ENCODE measurements at places on chromosomes 5 and 9.

GRCh38 chr9:131709771-131710431 is 30.0 kb downstream of the RAPGEF1 start:
- DNase-seq = peak; percentile 25

GRCh38 chr9:120490888-120491595 is 88.9 kb downstream of the CDK5RAP2 start:
- no peak for DNase-seq

- no peak for DNase-seq
Observed at GRCh38 chr5:17190242-17190778, 27.1 kb upstream of the BASP1 start.

GRCh38 chr9:135908093-135908753 is 877 bp upstream of the CAMSAP1 start:
- DNase-seq = no peak

DNA sequence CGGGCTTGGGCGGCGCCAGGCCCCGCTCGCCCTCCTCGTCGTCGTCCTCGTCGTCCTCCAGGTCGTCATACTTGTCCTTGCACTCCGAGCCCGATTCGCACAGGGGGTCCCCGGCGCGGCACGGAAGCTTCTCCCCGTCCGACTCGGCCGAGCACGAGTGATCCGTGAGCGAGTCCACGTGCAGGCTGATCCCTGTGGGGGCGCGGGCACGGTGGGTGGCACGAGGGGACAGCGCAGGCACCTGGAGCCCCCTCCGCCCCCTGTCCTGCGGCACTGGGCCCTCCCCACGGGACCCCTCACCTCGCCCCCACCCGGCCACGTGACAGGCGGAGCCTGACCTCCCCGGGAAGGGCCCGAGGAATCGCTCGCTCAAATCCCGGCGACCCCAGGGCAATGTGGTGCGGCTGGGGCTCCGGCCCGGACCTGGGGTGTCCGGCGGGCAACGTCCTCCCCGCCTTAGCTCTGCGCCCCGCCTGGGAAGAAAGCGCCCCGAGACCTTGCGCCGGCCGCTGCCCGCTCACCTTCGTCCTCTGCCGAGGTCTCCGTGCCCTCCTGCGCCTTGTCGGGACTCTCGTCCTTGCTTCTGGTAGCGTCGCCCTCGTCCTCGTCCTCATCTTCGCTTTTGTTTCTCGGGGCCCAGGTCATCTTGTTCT is 2.5 kb downstream of the IRX2 start:
- DNase-seq = no peak

DNA sequence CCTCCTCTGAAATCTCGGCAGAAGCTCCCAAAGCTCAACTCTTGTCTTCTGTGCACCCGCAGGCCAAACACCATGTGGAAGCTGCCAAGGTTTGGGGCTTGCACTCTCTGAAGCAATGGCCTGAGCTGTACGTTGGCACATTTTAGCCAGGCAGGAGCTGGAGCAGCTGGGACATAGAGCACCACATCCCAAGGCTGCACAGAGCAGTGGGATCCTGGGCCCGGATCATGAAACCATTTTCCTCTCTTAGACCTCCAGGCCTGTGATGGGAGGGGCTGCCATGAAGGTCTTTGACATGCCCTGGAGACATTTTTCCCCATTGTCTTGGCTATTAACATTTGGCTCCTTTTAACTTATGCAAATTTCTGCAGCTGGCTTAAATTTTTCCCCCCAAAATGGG is 567.1 kb upstream of the ZNF608 start:
- no peak for DNase-seq

DNA sequence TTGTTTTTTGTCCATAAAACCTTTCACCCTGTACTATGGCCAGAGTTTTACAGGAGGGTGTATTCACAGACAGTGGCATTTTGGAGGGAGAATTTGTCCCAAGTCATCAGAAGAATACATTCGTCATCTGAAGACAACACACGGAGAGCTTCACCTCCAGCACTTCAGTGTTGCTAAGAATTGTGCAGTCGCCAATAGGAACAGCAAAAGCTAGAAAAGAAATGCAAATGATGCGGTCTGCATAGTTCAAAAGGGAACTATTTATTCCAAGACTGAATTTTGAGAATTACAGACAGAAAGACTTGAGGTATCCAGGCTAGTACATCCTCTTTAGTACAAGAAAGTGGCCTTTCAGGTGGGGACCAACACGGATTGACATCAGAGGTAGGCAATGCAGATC is 399.2 kb upstream of the KIF2A start:
- DNase-seq = no peak

DNA sequence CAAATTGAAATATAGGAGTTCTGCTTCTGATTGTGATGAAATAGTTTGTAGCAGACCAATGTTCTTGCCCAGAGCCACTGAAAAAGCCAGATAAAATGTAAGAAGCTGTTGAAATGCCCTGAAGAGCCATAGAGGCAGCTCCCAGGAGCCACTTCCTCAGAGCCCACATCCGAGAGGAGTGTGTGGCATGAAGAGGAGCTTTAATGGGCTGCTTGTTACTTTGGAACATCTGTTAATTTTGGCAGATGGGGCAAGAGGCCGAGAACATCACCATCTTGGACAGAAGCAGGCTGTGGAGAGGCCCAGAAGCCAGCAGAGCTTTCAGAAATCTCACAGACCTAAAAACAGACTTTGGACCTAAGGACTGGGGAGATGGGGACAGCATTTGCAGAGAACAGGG is 370.8 kb downstream of the GADD45G start:
- no peak for DNase-seq

GRCh38 chr5:59767681-59768151 is 125.8 kb downstream of the PDE4D start:
- DNase-seq = no peak

DNA sequence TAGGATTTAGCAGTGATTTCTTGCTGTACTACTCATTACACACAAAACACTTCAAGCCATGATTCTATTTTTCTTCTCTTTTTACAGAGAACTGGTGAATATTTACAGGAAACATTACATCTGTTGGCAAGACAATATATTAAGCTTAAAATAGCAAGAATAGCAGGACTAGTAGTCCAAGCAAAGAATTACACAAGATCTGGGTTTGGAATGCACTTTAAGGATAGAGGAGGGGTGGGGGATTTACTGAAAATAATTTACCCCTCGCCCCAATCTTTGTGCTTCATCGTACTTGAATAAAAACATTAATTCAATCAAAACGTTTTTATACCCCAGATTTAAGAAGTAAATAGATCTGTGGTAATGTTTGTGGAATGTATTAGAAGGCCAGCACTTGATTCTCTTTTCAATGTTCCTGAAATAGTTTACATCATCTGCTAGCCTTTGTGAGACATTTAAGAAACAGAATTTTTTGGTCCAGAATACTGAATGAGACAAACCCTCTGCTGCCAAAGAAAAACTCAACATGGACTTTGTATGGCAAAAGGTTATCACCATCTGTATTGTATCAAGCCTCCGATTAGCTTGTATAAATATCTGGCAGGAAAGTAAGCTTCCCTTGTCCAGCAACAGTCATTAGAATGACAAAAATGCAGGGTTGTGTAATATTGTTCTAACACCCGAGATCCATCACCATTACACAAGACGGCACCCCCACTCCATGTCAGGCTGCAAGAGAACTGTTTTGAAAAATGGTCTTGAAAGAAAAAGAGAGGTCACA is 23.8 kb downstream of the SVEP1 start:
- peak; percentile 86 for DNase-seq

- no peak for DNase-seq
Observed at GRCh38 chr9:121686930-121687541, 35.6 kb downstream of the DAB2IP start.

GRCh38 chr9:81686614-81687520 is 2.5 kb downstream of the TLE1 start:
- DNase-seq = no peak

GRCh38 chr9:79610019-79610631 is 38.4 kb downstream of the TLE4 start:
- DNase-seq = peak; percentile 81

DNA sequence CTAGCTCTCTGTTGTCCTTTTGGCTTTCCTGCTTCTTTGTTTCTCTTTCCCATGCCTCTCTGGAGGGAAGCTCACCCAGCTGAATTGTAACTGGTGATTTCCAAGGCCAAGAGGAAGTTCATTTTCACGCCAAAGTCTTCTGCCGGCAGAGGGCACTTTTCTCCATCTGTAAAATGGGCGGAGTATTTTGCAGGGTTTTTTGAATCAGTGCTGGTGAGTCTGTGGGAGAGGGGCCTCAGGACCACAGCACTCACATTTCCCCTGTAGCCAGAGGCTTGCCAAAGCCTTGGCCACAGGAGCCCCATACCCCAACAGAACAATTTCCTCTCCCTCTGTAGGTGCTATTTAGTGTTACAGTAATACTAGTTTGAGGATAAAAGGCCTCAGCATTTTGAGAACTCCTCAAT is 42.3 kb upstream of the MATR3 start:
- DNase-seq = no peak

- DNase-seq = no peak
Observed at GRCh38 chr5:131746423-131746822, 50.4 kb downstream of the FNIP1 start.

DNA sequence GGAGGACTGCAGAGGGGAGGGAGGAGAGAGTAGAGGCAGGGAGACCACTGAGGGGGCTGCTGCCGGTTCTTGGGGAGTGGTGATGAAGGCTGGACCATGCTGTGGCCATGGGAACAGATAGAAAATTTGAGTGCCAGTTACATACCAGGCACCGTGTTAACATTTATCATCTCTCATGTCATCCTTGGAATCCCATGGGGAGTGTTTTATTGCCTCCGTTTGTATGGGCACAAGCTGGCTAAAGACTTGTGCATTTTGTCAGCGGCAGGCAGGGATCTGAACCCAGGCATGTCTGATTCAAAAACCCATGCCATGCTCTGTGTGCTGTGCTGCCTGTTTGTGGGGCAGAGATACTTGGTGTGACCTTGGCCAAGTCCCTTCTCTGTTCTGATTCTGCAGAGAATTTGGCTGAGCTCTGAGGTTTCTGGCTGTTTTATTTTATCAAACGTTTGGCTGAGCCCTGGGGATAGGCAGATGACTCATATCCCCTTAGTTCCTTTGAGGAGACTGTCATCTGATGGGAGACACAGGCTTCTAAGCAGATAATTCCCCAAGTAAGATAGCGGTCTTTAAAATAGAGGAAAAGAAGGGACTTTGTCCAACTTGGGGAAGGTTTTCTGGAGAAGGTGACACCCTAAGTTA is 22.2 kb downstream of the COL27A1 start:
- DNase-seq = no peak

DNA sequence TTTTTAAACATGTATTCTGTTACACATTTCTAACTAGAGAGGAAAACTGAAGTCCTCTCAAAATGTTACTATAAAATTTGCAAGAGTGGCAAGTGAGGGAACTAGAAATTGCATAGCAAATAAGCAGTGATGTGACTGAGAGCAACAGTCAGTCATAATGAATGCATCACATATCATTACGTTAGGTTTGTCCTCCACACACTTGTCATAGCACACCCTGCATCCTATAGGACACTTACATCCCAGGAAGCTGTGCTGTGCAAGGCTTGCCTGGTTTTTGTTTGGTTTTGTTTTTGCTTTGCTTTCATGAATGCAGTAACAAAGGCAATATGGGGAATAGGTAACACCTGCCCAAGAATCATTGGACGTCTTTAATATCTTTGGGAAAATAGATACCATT is 10.8 kb downstream of the NFIB start:
- DNase-seq = no peak

- no peak for DNase-seq
Observed at GRCh38 chr5:150604010-150604409, 36.5 kb upstream of the SYNPO start.

DNA sequence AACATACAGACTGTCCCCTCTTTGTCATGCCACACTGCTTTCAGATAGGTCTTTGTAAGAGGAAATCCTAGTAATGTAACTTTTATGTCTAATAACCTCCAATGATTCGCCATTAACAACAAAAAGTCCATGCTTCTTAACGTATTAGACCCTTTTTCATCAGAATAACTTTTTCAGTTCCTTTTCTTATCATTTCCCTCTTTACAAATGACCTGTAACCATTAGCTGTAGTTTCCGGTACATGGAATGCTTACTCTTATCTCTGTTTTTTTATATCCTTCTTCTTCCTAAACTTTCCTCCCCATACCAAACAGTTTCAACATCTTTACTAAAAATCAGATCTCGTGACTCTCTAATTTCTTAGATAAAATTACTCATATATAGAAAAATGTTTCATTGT is 268.9 kb upstream of the TYRP1 start:
- no peak for DNase-seq

DNA sequence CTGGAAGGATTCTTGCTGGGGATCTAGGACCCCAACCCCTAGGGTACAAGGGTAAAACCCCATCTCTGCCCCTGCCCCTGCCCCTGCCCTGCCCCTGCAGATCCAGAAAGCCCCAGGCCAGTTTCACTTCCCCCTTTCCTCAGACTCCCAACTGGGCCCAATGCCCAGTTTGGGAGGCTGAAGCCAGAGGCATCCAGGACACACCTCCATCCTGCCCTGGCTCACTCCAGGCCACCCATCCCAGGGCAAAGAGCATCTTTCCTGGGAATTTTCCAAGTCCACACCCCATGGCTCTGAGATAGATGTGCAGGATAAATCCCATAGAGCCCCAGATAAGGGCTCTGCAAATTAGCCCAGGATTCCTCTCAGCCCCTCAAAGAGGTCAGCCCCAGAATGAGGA is 17.4 kb downstream of the CNTFR start:
- no peak for DNase-seq

DNA sequence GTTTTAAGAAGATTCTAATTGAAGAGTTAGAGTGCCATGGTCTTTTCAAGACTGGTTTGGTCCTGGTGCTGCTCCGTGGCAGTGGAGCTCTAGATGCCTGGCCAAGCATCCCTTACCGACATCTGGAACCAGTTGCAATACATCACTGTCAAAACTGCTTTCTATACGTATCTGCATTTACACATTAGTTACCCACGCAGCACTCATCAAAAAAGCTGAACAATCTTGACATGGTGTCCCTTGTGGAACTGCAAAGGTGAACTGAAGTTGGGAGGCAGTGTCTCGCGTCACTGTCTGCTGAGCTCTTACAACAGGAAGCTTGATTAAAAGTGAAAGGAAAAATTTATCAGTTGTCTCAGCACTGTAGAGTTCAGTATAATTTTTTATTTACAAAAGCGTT is 82.6 kb downstream of the PBX3 start:
- no peak for DNase-seq

GRCh38 chr5:90020575-90021538 is 388.7 kb downstream of the CETN3 start:
- peak; percentile 29 for DNase-seq

DNA sequence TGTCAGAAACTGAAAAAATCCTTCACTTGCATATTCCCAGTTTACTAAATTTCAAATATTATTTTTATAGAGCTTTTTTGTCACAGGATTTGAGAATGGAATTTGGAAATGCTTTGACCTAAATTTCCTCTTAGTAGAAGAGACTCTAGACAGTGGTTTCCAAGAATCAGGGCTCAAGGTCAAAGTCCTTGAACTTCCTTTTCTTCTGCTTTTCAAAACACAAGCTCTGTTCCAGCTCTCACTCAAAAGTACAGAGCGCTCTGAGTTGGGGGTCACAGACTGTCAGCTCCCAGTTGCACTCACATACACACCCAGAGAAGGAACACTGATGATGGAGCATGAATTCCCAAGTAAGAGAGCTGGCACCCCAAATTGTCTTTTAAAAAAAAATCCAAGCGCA is 394.2 kb downstream of the MLLT3 start:
- DNase-seq = no peak

- DNase-seq = no peak
Observed at GRCh38 chr9:130466537-130467217, 21.9 kb downstream of the ASS1 start.

Data from GM04503 (cell line).